ENCODE measurements at places on chromosomes 3 and 15. TPM values are rescaled to one million over a fixed set of nuclear protein-coding genes. Genes with fewer than 3 reads are reported as not detected.

Gene SOX2
- not detected for total RNA-seq

Gene NISCH
- total RNA-seq: 36.9 TPM

Gene GOLGA8J
- total RNA-seq: not detected

Gene CHRNA7
- total RNA-seq: not detected

Gene SCN5A
- 2.0 TPM for total RNA-seq

Gene ERICH6
- not detected for total RNA-seq

Gene RBP2
- not detected for total RNA-seq

Gene ARID3B
- total RNA-seq: 2.5 TPM
